Effector CD4-positive, alpha-beta T cell (primary cell): ENCODE measurements at places on chromosomes 5 and 9.

GRCh38 chr5:91225848-91226686 is 157.1 kb downstream of the ARRDC3 start:
- peak; percentile 51 for DNase-seq

- no peak for DNase-seq
Observed at GRCh38 chr9:137465720-137466388, 6.7 kb upstream of the NSMF start.

DNA sequence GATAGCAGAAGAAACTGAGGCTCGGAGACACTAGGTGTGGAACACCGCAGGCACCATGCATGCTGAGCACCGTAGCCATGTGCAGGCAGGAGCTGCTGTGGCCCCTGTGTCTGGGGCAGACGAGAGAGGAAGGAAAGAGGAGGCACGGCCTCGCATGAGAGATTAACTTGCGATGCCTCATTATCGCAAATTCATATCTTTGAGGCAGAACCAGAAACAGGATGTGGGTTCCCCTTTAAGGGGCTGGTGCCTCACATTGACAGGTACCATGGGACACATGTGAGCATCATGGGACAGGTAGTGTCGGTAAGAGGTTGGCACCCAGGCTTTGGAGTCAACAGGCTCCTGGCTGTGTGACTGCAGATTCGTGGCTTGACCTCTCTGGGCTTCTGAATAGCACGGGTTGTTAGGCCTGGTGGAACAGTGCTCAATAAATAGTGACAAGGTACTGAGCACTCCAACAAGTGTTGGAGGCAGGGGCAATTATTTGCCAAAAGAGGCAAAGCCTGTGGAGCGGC is 40.8 kb downstream of the NAIF1 start:
- peak; percentile 84 for DNase-seq

- no peak for DNase-seq
Observed at GRCh38 chr5:140734354-140734753, 34.1 kb downstream of the ZMAT2 start.

- DNase-seq: no peak
Observed at GRCh38 chr5:64526734-64527439, 21.1 kb downstream of the RGS7BP start.

GRCh38 chr5:23385036-23385435 is 122.4 kb upstream of the PRDM9 start:
- no peak for DNase-seq

DNA sequence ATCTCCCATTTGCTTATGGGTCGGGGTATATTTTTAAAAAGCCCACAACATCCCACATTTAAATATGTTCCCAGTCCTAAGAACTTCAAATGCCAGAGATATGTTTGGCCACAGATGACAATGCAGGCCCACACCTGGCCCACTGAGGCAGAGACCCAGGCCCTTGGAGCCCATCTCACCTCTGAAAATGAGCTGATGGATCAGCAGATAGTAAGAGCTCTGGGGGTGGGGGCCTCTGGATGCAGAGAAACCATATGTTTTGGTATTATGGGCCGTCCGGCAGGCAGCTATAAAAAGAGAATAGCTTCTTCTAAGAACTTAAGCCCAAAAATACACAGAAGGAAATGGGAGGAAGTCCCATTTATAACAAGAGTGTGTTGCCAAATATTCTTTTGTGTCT is 256.0 kb downstream of the GRIA1 start:
- DNase-seq: no peak

DNA sequence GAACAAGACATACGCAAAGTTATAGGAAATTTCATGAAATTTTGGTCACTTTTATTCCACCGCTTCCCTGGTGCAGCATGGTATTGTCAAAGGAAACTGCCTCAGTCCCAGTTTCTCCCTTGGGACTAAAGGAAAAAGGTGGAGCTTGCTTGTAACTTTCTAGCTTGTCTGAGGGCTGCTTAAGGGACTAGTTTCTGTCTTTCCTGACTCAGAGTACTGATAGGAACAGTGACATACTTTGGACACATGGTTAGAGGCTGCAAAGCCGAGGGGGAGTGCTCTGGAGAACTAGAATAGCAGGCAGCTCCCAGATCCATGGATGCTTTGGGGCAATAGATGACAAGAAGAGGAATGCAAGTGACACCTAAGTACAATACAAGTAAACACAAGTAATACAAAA is 136.7 kb downstream of the CDC42SE2 start:
- no peak for DNase-seq

GRCh38 chr5:179126506-179126991 is 66.4 kb downstream of the ZNF354C start:
- no peak for DNase-seq

DNA sequence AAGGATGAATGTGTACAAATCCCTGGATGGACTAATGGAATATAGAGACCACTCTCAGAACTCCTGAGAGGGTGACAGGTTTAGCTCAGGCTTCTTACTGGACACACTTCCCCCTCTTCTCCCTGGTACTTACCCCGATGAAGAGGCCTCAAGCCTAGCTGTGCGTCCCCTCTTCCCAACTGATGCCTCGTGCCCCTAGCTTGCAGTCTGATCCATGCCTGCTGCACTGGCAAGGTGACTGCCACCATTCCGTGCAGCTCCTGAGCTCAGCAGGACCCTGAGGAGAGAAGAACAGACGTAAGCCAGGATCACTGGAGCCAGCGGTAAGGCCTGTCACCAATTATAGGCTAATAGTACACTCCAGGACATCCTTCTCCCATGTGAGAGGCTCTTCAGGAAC is 5.5 kb upstream of the STOML2 start:
- DNase-seq: no peak

GRCh38 chr9:82555431-82556051 is 507.4 kb downstream of the RASEF start:
- no peak for DNase-seq

- DNase-seq: no peak
Observed at GRCh38 chr9:110298043-110298605, 39.5 kb downstream of the TXNDC8 start.

DNA sequence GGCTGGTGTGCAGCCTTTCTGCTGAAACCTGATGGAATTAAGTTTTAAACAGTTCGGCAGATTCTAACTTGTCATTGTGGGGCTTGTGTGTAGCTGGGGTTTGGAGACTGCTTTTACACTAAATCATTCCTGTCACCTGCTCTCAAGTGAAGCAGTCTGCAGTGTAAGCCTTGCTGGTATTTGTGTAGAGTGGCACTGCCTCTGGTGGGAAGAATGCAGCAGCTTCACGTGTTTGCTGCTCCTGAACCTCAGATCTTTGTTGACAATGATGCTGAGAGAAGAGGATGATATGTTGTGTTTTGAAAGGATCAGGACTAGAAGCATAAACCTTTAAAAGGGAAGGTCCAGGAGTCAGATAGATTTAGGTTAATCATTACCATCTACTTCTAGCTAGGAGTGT is 88.1 kb downstream of the KDM4C start:
- no peak for DNase-seq
